ENCODE measurements at places on chromosomes 3 and 15.

- no peak for DNase-seq
Observed at GRCh38 chr3:177602601-177603147, 405.4 kb upstream of the TBL1XR1 start.

- DNase-seq: no peak
Observed at GRCh38 chr3:4462369-4463040, 4.6 kb downstream of the SUMF1 start.

DNA sequence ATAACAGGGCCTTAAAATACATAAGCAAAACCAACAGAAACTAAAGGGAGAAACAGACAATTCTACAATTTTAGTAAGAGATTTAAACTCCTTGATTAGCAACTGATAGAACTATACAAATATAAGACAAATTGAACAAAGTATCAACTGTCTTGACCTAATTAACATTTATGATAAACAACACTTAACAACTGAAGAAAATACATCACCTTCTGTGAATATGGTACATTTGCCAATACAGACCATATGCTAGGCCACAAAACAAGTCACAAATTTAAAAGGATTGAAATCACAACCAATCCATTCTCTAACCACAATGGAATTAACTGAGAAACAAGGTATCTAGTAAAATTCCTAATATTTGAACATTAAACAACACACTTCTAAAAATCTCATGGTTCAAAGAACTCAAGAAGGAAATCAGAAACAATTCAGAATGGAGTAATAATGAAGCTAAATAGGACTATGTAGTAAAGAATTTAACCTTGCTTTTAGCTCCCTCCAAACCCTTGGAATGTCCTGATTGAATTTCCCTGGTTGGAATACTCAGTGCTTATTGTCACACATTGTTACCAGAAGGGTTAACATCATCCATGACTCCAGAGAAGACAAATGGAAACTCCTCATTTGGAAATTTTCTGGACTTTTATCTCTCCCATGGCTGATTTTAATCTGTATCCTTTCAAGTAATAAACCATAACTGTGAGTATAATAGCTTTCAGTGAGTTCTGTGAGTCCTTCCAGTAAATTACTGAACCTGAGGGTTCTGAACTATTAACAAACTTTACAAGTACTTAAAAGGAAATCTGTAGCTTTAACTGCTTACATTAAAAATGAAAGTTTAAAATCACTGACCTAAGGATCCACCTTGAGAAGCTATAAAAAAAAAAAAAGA is 88.8 kb downstream of the DLG1 start:
- DNase-seq: no peak

DNA sequence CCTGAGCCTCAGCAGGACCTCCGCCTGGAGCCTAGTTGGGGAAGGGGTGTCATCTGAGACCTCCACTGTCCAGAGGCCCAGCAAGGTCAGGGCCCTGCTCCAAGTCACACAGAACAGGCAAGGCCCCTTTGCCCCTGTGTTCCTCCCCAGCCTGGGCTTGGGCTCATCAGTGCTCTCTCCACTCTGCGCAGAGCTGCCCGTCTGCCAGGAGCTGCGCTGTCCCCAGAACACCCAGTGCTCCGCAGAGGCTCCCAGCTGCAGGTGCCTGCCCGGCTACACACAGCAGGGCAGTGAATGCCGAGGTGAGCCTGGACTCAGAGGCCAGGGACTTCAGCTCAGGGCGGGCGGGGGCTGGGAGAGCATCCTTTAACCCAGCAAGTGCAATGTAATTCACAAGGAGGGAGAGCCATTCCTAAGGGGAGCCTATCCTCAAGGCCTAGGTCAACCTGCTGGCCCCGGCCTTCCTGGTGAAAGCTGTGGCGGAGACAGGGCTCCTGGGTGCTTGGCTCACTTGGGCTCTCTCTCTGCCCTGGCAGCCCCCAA is 7.7 kb downstream of the STAB1 start:
- no peak for DNase-seq

DNA sequence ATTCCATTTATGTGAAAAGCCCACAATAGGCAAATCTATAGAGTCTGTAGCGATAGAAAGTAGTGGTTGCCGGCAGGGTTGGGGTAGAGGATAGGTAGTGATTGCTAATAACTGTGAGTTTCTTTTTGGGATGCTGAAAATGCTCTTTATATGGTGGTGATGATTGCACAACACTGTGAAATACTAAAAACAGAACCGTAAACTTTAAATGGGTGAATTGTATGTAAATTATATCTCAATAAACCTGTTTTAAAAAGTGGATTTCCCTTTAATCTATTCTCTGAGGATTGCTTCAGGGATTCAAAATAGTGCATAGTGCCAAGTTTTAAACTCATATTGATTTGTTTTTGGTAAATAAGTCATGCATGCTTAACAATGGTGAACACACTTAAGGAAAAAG is 140.2 kb downstream of the LPP start:
- no peak for DNase-seq

GRCh38 chr15:48674876-48675275 is 29.4 kb upstream of the FBN1 start:
- DNase-seq: no peak

- DNase-seq: no peak
Observed at GRCh38 chr15:91857772-91858171, 4.3 kb downstream of the SLCO3A1 start.

DNA sequence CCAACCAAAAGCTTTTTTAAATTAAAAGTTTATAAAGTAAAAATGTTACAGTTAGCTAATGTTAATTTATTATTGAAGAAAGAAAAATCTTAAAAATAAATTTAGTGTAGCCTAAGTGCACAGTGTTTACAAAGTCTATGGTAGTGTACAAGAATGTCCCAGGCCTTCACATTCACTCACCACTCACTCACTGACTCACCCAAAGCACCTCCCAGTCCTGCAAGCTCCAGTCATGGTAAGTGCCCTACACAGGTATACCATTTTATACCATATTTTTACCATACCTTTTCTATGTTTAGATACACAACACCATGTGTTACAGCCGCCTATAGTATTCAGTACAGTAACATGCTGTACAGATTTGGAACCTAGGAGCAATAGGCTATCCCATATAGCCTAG is 29.1 kb downstream of the SSR3 start:
- no peak for DNase-seq

GRCh38 chr15:98809273-98809672 is 160.9 kb downstream of the IGF1R start:
- DNase-seq: no peak

GRCh38 chr3:185318141-185318540 is 44.8 kb upstream of the MAP3K13 start:
- DNase-seq: no peak

DNA sequence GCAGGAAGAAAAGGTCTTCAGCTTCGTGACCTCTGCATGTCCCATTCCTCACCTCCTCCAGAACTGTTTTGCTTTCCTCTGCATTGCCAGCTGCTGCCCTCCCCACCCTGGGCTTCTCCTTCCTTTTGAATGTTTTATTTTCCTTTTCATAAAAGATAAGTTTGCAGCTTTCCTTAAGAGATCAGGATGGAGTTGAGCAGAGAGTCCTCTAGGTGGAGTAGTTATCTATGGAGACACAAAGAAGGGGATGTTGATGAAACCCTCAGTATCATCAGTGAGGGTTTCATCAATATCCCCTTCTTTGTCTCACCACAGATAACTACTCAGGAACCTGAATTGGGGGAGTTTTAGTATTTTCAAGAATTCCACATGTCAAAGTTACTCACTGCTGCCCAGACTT is 19.0 kb upstream of the SLC25A36 start:
- no peak for DNase-seq

GRCh38 chr3:174168026-174168425 is 691.1 kb upstream of the NAALADL2 start:
- no peak for DNase-seq

GRCh38 chr3:100297784-100298183 is 36.8 kb upstream of the NIT2 start:
- DNase-seq: no peak
